ENCODE measurements at places on chromosomes 13 and 19.

DNA sequence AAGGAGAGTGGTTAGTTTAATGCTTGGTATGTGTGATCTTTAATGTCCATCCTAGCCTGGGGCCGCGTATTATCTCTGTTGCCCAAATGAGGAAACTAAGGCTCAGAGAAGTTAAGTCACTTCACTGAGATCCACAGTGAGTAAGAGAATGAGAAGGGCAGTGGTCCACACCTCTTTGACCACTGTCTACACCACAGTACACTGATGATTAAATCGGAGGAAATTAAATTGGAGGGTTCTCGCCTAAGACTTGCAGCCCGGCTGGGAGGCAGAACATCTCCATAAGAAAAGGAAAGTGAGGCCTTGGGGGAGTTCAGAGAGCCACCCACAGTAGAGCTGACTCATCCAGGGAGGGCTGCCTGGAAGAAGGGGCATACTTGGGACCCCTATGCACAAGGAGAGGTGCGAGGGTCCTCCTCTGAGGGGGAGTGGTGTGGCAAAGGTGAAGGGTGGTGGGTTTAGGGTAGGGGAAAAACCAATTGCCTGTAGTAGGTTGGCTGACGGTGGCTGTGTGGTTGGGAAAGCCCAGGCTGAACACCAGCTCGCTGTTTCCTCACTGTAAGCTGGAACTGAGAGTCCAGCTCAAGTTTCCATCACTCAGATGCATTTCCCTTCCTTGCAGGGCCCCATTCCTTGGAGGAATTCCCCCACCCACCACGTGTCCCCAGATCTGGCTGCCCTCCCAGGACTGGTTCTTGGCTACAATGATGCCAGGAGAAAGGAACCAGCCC is 15.0 kb upstream of the DHRS12 start:
- DNase-seq = no peak

DNA sequence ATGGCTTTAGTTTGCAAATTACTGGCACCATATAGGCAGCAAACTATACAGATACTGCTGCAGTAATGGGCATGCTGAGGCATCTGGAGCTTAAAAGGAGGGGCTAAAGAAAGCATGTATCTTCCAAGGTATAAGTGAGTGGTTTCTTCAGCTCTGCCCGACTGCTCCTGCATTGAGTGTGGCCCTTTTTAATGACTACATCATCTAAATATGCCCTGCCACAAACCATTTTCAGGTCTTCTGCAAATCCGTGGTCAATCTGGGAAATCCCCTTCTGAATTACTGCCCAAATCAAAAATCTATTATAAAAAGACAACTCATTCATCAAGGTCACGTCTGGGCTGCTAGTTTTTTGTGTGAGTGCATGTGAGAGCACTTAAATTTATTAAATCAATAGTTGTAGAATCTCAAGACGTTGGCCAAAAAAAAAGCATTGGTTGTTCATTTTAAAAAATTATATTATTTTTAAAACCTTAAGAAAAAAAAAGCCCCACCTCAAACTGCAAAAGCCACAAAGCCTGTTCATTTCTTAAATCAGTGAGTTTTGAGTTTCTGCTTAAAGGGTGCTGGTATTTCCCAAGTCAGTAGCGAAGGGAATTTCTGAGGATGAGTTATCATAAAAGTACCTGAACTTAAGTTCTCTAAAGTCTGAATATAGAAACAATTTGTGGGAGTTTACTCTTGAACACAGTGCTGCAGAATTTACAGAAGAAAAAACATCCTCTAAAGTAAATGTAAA is 16.3 kb downstream of the LCP1 start:
- no peak for DNase-seq

GRCh38 chr13:85974608-85975366 is 175.6 kb upstream of the SLITRK6 start:
- DNase-seq = no peak

GRCh38 chr19:37991176-37991835 is 84.3 kb downstream of the SIPA1L3 start:
- DNase-seq = no peak

GRCh38 chr13:70809588-70809987 is 701.3 kb upstream of the KLHL1 start:
- DNase-seq = no peak

DNA sequence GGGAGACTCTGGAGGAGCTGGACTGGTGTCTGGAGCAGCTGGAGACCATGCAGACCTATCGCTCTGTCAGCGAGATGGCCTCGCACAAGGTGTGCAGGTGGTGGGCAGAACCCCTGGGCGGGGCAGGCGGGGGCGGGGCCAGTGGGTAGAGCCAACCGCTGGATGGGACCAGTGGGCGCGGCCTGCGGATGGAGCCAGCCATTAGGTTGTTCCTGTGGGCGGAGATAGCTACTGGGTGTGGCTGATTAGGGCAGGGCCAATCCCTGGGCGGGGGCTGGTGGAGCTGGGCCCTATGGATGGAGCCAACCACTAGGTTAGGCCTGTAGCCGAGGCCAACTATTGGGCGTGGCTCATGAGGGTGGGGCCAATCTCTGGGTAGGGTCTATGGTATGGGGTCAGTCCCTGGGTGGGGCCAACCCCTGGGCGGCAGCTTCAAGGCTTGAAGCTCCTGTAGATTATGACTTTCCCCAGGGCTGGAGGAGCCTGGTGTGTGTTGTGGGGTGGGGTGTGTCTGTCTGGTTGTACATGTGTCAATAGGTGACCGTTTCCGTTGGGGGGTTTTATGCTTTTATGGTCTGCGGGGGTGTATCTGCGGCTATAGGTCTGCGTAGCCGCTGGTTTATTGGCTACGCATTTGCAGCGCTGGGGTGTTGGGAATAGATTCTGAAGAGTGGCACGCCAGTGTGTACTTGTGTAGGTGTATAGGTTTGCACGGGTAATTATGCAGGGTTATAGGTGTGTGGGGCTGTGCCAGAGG is 30.7 kb downstream of the PDE4A start:
- DNase-seq = no peak

DNA sequence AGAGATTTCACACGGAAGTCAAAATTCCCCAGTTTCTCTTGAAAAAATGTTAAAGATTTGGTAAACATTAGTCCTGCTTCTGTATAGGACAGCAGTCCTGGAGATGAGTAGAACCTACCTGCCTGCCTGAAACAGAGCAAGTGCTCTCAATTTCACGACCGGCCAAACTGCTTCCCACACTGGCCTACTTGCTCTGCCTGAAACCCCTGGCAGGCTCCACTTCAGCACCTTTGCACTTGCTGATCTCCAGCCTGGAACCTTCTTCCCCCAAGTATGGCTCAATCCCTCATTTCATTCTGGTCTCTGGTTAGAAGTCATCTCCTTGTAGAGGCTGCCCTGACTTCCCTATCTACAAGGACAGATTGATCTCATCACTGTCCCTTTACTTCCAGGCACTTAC is 271.4 kb downstream of the DLEU7 start:
- DNase-seq = no peak

DNA sequence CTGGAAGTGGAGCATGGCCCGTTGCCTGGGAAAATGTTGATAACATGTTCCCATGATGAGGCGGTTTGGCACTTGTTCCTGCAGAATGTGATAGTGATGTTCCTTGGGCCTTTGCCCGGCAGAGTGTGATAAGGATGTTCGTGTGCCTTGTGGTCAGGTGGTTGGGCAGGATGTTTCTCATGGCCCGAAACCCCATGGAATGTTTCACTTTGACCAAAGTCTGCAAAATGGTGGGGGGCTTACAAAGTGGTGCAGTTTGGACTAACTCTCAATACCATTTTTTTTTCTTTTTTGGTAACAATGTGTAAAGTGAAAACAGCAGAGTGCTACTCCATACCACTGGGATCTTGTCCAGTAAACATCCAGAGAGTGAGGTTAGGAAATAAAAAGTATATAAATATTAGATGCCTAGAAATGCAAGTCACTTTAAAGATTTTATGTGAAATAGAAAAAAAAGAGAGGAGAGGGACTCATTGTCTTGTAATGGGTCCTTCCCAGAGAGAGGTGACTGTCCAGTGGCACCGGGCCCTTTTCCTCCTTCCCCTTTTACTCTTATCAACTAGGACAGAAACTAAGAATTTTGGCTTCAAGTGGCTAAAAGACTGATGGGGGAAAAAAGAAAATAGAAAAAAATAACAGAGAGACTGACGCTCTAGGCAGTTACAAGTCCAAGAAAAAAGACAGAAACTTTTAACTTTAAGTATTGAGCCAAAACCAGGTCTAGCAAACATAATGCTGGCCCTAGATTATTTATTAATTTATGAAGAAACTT is 5.7 kb downstream of the FPR3 start:
- DNase-seq = no peak

- DNase-seq = no peak
Measured at GRCh38 chr13:111398196-111398595, 77.8 kb downstream of the TEX29 start.

GRCh38 chr19:48444129-48444935 is 1.5 kb upstream of the GRWD1 start:
- no peak for DNase-seq

DNA sequence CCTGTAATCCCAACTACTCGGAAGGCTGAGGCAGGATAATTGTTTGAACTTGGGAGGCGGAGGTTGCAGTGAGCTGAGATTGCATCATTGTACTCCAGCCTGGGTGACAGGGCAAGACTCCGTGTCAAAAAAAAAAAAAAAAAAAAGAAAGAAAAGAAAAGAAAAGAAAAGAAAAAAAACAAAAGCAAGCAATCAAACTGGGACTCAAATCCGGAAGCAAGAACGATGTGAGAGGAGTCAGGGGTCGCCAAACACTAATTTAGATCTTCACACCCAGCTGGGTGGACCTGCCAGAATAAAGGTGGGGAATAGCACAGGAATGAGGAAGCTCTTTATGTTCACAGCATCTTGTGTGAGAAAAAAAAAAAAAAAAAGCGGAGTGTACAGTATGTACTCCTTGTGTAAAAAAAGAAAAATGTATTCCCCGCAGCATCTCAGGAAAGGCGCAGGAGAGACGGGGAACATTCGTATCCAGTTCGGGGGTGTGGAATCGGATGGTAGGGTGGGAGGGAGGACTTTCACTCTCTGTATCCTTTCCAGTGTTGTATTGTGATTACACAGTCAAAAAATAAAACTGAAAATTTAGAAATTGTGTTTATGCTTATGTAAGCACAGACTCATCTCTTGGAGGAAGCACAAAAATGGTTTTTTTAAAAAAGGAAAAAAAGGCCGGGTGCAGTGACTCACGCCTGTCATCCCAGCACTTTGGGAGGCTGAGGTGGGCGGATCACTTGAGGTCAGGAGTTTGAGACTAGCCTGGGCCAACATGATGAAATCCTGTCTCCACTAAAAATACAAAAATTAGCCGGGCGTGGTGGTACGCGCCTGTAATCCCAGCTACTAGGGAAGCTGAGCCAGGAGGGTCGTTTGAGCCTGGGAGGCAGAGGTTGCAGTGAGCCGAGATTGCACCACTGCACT is 7.6 kb downstream of the DNAJB1 start:
- no peak for DNase-seq

GRCh38 chr19:2978772-2979171 is 1.4 kb downstream of the TLE6 start:
- no peak for DNase-seq

- no peak for DNase-seq
Measured at GRCh38 chr19:10412257-10412977, 7.9 kb upstream of the PDE4A start.

Data from NCI-H2107 (cell line).